Naive thymus-derived CD4-positive, alpha-beta T cell (primary cell): ENCODE measurements at places on chromosomes 6 and 20. TPM values are rescaled to one million over a fixed set of nuclear protein-coding genes. Genes with fewer than 3 reads are reported as not detected.
A peak's percentile ranks its signal among the peaks of the same experiment; 100 is the strongest.

- H3K27ac ChIP-seq = no peak overlapping the region
- no peak overlapping the region for H3K4me3 ChIP-seq
- no peaks in the 10 kb centered on the region for H3K4me1 ChIP-seq
- H3K36me3 ChIP-seq = no peaks in the 10 kb centered on the region
Measured at GRCh38 chr20:56001106-56001785, 4.1 kb downstream of the CBLN4 start.

The BPHL gene
- 18.0 TPM for total RNA-seq

DNA sequence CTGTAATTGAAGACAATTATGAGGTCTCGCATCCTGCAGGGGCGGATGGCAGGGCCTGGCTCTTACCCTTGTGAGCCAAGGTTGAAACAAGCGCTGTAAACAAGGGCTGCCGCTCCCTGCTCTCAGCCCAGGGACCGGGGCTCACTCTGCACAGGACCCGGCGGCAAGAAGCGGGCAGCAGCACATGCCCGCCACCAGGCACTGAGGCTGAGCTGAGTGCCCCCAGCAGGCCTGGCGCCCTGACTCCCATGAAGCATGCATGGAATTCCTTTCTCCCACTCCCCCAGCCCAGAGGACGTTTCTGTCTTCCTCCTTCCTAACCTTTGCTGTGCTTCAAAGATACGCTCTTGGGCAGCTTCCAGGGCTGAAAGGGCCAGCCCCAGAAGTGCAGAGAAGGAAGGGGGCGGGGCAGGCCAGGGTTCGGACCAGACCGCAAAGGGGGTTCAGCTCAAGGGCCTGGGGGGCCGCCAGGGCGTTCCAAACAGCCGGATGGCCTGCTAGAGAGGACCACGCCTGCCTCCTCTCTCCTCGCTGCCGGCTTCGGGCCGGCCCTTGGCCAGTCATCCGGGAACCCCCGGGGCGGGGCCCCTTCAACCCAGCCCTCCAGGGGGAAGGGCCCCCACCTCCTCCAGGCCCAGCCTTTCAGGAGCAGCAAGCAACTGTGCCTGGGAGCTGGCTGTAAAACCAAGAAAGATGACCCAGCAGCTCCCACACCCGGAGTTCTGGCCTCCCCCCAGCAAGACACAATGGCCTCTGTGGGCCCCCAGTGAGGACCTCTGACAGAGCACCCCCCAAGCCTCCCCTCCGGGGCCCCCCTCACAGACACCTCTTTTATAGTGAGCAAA is 109.9 kb downstream of the NOL4L start:
- H3K4me3 ChIP-seq = no peak overlapping the region
- H3K27me3 ChIP-seq = no peaks in the 10 kb centered on the region
- H3K27ac ChIP-seq = peak overlapping the region; percentile 48
- H3K4me1 ChIP-seq = no peaks in the 10 kb centered on the region
- H3K36me3 ChIP-seq = peaks cover 52% of the 10 kb centered on the region

GRCh38 chr20:2332711-2333110 is 36.9 kb downstream of the TGM3 start:
- DNase-seq = no peak
- H3K27ac ChIP-seq = no peak overlapping the region
- H3K4me3 ChIP-seq = no peak overlapping the region
- no peaks in the 10 kb centered on the region for H3K36me3 ChIP-seq

The DEFB125 gene
- total RNA-seq = not detected in 2 replicates

GRCh38 chr6:11439017-11439420 is 98.5 kb upstream of the TMEM170B start:
- no peaks in the 10 kb centered on the region for H3K4me1 ChIP-seq
- H3K36me3 ChIP-seq = no peaks in the 10 kb centered on the region
- H3K27ac ChIP-seq = no peak overlapping the region
- DNase-seq = no peak

The ZBTB46 gene
- total RNA-seq = not detected

DNA sequence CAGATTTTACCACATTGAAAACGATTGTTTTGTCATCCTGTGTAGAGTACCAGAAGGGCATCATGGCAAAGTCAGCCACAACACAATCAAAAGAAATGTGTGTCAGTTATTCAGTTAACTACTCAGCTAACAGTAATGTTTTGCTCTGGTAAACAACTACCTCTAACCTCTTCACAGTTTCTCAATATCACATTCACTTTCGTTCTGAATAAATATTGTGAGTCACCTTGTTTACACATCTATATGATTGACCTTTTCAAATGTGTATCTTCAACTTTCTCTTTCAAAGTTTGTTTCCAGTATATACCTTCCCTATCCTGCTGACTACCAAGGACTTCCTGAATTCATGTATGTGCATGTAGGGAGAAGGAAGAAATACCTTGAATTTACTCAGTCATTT is 216.6 kb upstream of the UFL1 start:
- no peaks in the 10 kb centered on the region for H3K27me3 ChIP-seq
- no peak for DNase-seq
- H3K4me3 ChIP-seq = no peak overlapping the region
- H3K27ac ChIP-seq = no peak overlapping the region

GRCh38 chr20:60570481-60571277 is 612.5 kb downstream of the CDH26 start:
- H3K4me1 ChIP-seq = no peaks in the 10 kb centered on the region
- no peaks in the 10 kb centered on the region for H3K27me3 ChIP-seq
- H3K27ac ChIP-seq = no peak overlapping the region
- H3K4me3 ChIP-seq = no peak overlapping the region
- no peak for DNase-seq

DNA sequence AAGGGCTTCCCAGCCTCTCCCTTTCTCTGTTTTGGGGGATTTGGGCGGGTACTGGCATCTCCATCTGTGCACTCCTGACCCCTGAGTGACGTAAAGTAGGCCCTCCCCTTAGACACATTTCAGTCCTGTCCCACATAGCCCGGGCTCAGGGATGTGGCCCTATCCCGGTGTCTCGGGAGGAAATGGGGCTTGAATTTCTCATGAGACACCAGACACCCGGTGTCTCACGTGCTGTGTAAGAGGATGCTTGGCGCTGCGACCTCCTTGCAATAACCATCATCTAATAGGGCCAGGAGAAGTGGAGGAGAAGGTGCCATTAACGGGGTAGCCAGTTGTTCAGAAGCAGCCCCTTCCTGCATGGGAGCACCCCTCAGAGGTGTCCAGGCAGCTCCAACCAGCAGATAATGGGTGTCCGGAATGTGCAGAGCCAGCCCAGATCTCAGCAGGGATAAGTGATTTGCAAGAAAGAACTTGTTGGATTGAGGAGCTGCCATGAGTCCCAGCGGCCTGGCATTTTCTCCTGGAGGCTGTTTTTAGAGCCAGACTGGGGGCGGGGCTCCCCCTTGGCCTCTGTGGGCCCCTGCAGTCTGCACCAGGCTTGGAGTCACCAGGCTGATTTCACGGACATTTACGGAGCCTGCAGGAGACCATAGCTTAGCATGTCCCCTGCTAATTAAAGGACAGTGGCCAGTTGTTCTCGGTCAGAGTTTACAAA is 372.0 kb downstream of the PREX1 start:
- H3K4me3 ChIP-seq = no peak overlapping the region
- DNase-seq = no peak
- H3K27me3 ChIP-seq = no peaks in the 10 kb centered on the region
- H3K4me1 ChIP-seq = no peaks in the 10 kb centered on the region
- no peak overlapping the region for H3K27ac ChIP-seq

The SRXN1 gene
- total RNA-seq = 0.84 TPM

DNA sequence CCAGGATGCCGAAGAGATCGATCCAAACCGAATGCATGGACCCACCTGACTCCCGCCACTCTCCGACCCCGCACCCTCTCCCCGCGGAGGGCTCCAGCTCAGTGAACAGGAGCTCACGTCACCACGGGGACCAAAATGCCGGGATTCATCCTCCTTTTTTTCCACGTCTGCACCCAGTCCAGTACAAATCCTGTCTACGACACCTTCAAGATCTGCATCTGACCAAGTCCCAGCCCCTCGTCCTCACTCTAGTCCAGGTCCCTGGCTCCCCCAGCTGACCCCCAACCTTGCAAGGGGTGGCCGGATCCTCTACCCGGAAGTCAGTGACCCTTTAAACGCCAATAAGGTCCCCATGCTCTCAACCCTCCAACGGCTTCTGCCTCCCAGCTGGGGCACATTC is 92.8 kb upstream of the QKI start:
- H3K36me3 ChIP-seq = no peaks in the 10 kb centered on the region
- H3K27me3 ChIP-seq = no peaks in the 10 kb centered on the region
- H3K27ac ChIP-seq = no peak overlapping the region
- no peaks in the 10 kb centered on the region for H3K4me1 ChIP-seq

GRCh38 chr6:127290391-127291265 is 24.0 kb downstream of the RNF146 start:
- H3K27me3 ChIP-seq = no peaks in the 10 kb centered on the region
- peaks cover 11% of the 10 kb centered on the region for H3K4me1 ChIP-seq
- peaks cover 18% of the 10 kb centered on the region for H3K36me3 ChIP-seq

DNA sequence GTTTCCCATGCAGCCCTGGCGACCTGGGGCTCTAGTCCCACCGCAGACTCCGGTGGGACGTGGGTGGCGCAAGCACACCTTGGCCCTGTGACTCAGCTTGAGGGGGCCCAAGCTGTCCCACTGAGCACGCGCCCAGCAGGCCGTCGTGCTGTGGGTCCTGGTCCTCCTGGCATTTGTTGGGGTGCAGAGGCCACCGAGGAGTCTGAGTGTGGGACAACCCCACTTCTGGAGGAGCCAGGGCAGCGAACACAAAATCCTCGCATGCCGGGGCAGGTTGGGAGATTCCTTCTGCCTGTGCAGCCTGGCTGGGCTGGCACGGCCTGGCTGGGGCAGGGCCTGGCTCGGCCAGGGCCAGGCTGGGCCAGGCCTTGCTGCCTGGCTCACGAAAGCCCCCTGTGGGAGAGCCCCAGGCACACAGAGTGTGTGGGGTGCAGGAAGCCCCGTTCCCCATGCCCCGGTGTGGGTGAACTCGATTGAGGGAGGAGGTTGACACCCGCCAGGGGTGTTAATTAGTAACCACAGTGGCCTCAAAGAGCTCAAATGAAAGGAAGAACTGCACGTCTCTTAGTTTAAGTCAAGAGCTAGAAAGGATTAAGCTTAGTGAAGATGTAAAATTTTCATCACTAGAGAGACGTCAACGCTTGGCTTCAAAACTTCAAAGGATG is 1808.5 kb upstream of the DEFB115 start:
- DNase-seq = no peak
- H3K36me3 ChIP-seq = no peaks in the 10 kb centered on the region
- no peak overlapping the region for H3K4me3 ChIP-seq
- H3K4me1 ChIP-seq = no peaks in the 10 kb centered on the region
